Neuronal stem cell (in vitro differentiated cells): ENCODE measurements at places on chromosomes 5 and 9.

- no peak for DNase-seq
These were observed 143.6 kb downstream of the BOD1 start for GRCh38 chr5:173472784-173473278.

GRCh38 chr5:155799308-155799707 lies 527.7 kb upstream of the SGCD start:
- no peak for DNase-seq

DNA sequence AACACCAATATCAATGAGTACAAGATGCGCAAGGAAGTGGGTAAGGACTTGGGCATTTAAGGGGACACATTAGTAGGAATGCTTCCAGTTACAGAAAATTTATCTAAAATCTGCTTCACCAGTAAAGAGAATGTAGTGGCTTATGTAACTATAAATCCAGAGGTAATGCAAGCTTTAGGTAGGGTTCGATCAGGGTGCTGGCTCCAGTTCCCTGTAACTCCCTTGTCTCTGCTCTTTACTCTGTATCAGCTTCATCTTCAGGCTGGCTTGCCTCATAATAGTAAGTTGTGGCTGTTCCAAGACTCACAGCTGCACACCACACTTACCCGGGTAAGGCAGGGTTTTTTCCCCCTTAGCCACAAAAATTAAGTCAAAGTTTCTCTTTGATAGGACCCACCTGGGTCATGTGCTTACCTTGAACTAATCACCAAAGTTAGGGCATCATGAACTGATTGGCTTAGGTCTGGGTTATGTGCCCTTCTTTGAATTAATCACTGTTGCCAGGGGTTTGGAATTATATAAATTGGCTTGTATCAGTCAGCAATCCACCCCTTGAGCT lies 35.5 kb downstream of the ARHGEF37 start:
- no peak for DNase-seq

GRCh38 chr5:162324328-162324727 lies 256.8 kb downstream of the GABRG2 start:
- DNase-seq: no peak

GRCh38 chr5:145350513-145350912 lies 484.6 kb downstream of the PRELID2 start:
- no peak for DNase-seq

DNA sequence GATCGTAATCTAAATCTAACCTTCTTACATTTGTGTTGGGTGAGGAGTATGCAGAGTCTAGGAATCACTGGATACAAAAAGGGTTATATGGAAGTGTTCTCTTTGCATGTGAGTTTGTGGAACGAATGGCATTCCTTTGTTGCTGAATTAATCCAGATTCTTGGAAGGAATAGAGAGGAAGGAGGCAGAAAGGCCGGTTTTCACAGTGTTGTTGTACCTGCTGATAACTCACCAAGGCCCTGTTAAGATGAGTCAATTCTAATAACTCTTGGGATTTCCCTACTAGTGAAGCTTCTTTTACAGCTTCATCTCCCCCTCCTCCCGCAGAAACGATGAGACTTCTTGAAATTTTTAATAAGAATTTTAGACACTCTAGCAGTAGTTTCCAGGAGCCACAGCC lies 84.0 kb downstream of the ZSWIM6 start:
- DNase-seq: peak; percentile 49

DNA sequence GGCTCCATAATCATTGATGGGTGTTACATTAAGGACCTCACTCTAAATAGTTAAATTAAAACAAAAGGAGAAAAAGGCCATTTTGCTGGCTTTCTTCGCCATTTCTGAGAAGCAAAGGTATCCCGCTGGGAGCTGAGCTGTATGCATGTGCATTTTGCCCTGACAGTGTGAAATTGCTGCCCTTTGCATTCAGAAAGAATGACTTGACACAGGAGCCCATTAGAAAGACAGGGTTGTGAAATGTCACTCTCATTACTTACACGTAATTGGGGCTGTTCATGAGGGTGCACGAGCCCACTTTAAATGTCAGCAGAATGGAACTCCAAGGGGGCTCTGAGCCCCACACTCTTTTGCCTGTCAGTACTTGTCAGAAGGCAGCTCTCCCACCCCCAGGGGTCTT lies 85.0 kb downstream of the SEMA4D start:
- DNase-seq: peak; percentile 54

DNA sequence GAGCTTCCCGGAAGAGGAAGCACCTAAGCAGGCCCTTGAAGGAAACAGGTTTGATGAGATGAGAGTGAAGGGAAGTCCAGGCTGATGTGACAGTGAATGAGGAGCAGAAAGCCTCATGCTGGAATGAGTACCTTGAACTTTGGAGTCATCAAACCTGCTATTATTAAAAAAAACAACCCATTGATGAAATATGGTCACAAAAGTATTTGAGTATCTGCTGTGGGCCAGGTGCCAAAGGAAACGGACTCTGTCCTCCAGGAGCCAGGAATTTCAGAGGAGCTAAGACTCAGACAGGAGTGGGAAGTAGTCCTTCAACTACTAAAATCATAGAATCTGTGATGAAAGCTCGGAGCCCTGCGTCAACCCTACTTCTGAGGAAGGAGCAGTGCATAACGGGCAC lies 11.9 kb downstream of the HAND1 start:
- DNase-seq: no peak

GRCh38 chr9:38386319-38386895 lies 6.1 kb upstream of the ALDH1B1 start:
- DNase-seq: no peak

GRCh38 chr5:31047621-31048020 lies 145.9 kb upstream of the CDH6 start:
- no peak for DNase-seq

- no peak for DNase-seq
These were observed 2.4 kb upstream of the PCDHB4 start for GRCh38 chr5:141119250-141119649.

GRCh38 chr9:101307524-101308213 lies 77.1 kb downstream of the BAAT start:
- DNase-seq: no peak

DNA sequence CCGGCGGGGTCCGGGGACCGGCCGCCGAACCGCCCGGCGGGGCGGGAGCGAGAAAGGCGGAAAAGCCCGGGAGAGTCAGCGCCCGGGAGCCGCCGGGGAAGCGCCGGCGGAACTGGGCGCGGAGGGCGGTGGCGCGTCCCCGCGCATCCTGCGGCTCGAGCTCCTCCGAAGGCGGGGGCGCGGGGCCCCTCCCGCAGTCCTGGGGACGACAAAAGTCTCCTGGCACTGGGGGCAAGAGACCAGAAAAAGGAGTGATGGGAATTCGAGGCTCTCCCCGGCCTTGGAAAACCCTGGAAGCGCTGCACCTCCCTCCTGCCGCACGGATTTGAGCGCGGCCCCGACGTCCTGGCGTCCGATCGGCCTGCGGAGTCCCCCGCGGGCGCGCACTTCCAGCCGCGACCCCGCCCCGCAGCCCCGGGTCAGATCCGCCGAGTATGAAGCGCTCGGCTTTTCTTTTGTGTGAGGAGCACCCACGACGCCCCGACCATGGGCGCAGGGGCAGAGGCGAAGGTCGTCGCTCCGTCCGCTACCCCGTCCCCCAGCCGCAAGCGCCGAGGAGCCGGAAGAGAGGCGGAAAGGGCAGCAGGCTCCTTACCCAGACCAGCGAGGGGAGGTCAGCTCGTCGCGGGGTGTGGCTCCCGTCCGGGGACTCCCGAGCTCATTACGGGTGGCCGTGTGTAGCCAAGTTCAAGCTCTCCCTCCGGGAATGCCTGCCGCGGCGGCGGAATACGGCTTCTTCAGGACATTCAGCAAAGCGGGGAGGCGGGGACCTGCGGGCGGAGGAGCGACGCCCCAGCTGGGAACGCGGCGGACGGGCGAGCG lies at the start of gene EPB41L4A:
TSS of gene EPB41L4A (minus strand) at position 114 of the 822 bp plus-strand sequence. CDS start 238 bp downstream, outside the sequence.
- DNase-seq: peak; percentile 56

GRCh38 chr5:120258123-120258522 lies 206.0 kb upstream of the PRR16 start:
- no peak for DNase-seq

GRCh38 chr5:11955331-11955730 lies 51.1 kb upstream of the CTNND2 start:
- no peak for DNase-seq

- DNase-seq: no peak
These were observed 29.6 kb upstream of the TAF1L start for GRCh38 chr9:32665101-32665500.

DNA sequence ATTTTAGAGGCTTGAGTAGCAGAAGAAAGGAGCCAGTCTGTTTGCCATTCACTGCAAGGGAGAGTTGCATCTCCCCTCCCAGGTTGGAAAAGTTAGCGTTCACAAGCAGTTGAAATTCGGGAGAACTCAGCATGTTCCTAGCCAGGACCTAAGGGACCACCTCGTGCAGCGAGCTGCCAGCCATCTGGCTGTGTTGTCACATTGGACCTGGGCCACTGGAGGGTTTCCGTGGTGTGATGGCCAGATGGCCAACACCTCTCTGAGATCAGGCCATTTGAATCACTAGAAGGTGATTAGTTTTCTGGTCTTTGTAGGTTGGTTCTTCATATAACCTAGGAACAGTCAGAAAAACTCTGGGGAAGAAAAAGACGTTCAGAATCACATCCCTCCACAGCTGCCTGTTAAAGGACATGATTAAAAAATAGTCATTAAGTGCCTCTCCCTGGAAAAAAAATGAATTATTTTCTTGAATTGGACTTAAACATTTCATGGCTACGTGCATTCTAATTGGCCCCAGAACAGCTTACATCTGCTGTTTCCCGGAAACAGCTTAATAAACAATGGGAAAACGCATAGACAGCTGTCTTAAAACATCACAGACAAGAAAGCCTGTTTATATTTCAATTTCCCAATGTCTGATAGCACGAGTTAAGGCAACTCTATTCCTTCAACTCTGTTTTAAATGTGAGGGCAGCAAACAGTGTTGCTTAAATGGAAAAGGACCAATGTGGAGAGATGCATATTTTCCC lies 303.9 kb downstream of the TENT4A start:
- DNase-seq: no peak

DNA sequence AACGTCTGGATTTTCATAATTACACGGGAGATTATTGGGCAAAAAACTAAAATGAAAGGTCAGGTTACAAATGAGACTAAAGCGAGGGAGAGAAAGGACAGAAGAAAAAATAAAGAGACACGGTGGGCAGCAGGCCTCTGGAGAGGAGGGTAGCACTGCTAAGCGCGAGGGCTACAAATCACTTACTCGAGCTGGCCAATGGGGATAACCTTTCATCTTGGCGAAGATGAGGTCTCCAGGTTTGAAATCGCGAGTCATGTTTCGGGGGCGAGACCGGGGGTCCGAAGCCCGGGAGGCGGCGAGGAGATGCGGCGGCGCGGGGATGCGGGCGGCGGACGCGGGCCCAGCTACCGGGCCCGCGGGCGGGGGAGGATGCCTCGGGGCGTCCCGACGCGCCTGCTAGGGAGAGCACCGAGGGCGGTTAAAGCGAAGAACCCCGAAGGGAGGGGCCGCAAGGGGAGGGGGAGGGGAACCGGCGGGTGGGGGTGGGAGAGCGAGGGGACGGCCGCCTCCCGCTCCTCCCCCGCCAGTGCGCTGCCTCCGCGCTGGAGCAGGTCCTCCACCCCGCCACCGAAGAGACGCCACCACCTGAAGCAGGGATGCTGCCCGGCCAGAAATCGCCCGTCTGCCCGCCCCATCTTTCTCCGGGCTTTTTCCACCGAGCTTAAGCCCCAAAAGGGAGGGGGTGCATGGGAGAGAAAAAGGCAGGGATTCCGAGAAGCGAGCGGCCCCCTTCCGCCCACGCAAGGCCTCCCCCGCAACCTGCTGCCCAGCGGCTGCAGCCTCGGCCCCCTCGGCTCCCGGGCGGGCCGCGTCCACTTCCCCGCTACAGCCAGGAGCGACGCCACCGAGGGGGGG lies 610 bp downstream of the PSIP1 start:
- peak; percentile 51 for DNase-seq

GRCh38 chr9:4106081-4106759 lies 193.6 kb downstream of the GLIS3 start:
- DNase-seq: no peak

DNA sequence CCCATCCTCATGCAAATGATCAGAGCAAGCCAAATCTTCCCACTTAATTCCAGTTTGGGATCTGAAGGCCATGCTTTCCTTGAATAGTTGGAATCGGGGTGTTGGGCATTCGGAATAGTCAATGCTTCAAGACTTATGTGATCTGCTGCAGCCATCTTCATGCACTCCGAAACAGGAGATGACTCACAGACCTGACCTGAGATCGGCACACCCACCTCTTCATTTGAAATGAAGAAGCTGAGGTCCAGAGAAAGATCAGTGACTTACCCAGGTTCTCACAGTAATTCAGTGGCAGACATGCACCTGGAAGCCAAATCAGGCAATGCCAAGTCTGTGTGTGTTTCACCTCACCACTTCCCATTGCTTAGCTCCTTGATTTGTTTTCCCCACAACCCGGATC lies 33.0 kb downstream of the FOXD1 start:
- DNase-seq: no peak

DNA sequence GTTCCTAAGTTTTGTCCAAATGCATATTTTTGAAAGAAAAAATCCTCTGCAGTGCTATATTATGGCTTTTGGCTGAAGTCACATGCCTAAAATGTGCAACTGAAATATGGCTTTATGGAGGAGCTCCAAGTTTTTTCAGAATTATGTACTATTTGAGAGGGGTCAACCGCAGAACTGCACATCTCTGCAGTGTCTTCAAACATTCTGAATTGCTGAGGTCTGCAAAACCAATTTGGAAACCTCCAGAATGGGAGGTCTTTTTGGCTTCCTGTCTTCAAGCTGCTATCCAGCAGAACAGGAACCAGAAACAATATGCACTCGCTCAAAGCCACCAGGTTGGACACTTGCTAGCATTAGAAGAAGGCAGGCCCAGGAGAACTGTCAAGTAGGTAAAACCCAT lies 376.0 kb upstream of the PAPPA start:
- no peak for DNase-seq

DNA sequence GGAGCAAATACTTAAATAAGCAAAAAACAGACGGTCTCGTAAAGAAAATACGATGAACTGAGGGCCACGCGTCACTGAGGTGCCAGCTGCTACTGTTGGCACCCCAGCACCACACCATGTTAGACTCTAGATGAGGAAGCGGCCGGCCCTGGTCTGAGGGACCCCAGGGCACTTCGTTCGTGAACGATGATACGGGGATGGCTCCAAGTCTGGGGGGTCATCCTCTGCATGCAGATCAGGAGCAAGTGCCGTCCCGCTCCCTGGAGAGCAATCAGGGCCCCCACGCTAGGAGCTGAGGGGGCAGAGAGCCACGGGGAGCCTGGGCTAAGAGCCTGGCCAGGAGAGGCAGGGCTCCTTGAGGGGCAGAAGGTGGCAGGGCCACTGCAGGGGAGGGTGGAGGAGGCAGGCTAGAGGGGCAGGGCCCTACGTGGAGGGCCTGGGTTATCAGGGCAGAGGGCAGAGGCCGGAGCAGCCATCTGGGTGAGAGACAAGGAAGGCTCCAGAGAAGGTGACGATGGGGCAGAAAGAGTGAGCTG lies 24.1 kb downstream of the SARDH start:
- no peak for DNase-seq

- DNase-seq: no peak
These were observed 22.8 kb upstream of the LPCAT1 start for GRCh38 chr5:1546556-1546955.
